Smooth muscle cell of bladder (primary cell): ENCODE measurements at places on chromosomes 5 and 9. TPM values are rescaled to one million over a fixed set of nuclear protein-coding genes. Genes with fewer than 3 reads are reported as not detected.

The PCDHB9 gene
- total RNA-seq, result 0.09 and 0.14 TPM in 2 replicates

The NR6A1 gene
- 0.09 and 0.14 TPM in 2 replicates for total RNA-seq

The GRM6 gene
- total RNA-seq, result not detected in 2 replicates

The NUTM2F gene
- total RNA-seq, result not detected in 2 replicates

The TAF11L5 gene
- total RNA-seq, result not detected in 2 replicates

The CSF2 gene
- total RNA-seq, result 0.18 TPM in 1 of 2 replicates, not detected in the other
